Activated naive CD4-positive, alpha-beta T cell treated with anti-CD3 and anti-CD28 coated beads, Interleukin-2, amount 50 U/mL, for 16 hours (primary cell): ENCODE measurements at places on chromosomes 1 and 21.

- no peak for DNase-seq
Observed at GRCh38 chr1:50521703-50522102, 98.5 kb upstream of the DMRTA2 start.

GRCh38 chr1:16171314-16172151 lies 15.7 kb upstream of the EPHA2 start:
- no peak for DNase-seq

GRCh38 chr1:17032741-17033140 lies 21.0 kb upstream of the ATP13A2 start:
- no peak for DNase-seq

DNA sequence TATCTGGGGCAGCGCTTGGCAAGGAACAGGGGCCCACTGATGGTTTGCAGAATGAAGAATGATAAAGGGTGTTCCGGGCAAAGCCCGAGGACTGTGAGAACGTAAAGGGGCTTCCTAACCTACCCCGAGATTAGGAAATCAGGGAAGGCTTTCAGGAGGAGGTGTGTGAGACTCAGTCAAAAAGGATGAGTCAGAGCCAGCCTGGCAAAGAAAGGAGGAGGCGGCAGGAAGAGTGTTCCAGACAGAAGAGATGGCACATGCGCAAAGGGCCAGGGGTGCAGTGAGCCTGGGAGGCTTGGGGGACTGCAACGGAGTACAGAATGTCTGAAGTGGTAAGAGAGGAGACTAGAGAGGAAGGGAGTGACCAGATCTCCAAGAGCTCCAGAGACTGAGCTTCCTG lies 70.3 kb downstream of the RAP1GAP start:
- no peak for DNase-seq

DNA sequence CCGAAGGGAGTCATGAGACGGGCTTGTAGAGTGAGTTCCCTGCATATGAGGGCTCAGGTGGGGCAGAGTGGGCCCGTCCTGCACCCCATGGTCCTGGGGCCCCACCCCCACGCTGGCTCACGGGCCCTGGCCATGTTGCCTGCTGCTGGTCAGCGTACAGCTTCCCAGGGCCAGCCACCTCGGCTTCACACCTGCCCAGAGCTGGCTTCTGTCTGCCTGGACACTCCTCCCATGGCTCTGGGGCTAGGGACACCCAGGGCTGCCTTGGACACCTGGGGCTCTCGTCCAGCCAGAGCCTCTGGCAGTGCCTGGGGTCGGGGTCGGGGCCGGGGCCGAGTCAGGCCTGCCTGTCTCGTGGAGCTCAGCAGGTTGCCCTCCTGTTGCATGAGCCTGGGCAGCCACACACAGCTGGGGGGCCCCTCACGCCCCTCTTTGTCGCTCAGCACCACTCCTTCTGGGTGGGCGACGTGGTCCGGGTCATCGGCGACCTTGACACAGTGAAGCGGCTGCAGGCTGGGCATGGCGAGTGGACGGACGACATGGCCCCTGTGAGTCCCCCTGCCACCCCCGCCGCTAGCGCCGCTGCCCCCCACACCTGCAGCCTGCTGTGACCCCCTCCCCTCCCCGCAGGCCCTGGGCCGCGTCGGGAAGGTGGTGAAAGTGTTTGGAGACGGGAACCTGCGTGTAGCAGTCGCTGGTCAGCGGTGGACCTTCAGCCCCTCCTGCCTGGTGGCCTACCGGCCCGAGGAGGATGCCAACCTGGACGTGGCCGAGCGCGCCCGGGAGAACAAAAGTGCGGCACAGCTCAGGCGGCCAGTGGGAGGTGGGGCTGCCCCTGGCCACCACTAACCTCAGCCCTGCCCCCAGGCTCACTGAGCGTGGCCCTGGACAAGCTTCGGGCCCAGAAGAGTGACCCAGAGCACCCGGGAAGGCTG lies 5.5 kb upstream of the MMP23B start:
- DNase-seq = no peak

DNA sequence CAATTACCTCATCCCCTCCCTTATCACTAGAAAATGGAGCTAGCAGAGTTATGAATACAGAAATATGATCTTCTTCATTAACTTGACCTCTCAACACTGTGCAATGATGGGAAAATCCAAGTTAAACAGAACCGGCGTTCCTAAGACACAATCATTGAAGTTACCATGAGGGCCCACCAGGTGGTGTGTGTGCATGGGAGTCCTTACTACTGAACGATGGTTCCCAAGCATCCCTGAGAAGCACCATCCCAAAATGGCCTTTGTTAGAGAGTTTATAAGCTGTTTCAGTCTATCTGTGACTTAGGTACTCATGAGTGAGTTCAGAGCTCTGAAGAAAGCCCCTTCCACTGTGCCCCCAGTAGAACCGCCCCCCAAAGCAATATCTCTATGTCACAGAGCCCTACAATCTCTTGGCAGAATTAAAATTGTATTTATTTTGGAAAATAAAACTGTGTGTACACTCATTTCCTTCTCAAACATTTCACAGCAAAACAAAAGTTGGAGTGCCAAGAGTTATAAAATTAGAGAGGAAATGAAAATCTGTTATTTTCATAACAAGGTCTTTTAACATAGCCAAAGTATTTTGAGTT lies 56.8 kb downstream of the PLD5 start:
- no peak for DNase-seq

DNA sequence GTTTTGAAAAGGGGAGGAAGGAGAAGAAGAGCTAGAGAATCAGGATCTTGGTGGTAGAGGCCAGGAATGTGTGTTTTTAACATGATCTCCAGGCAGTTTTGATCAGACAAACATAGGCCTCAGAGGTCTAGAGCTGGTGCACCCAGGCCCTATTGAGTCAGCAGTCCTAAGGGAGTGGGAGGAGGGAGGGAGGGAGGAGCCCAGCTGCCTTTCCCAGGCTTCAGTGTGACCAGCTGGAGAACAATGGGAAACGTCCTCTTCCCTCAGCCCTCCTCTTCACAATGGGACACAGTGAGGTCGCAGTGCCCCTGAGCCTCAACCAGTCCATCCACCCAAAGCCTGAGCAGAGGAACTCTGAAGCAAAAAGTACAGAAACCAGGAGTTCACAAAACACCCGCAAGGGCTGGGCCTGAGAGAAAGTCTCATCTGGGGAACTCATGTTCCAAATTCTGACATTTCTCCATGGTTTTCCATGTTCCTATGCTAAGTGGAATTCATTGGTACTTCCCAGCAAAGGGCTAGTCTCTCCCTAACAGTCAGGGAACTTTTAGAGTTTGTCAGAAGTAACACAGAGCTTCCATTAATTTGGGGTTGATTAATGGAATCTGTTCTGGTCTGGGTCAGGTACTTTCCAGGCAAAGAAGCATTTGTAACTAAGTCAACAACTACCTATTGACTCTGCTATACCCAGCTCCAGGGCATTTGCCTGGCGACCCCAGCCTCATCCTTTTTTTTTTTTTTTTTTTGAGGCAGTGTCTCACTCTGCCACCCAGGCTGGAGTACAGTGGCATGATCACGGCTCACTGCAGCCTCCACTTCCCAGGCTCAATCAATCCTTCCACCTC lies 37.5 kb downstream of the ELAPOR1 start:
- no peak for DNase-seq

GRCh38 chr1:204925701-204926100 lies 55.0 kb downstream of the NFASC start:
- DNase-seq = no peak

DNA sequence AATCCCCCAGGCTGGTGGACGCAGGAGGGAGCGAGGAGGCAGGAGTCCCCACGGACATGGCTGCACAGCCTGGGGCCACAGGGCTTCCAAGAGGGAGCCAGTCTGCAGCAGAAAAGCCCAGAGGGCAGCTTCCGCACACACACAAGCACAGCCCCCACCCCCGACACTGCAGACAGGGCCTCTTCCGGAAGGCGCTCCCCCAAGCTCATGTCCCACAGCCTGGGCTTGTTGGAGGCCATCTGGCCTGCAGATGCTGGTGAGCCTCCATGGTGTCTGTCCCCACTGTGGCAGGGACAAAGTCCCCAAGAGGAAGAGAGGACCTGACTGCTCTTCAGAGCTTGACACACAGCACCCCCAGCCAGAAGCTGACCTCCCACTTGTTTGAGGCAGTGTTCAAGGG lies 13.4 kb upstream of the KIAA1614 start:
- DNase-seq = no peak

DNA sequence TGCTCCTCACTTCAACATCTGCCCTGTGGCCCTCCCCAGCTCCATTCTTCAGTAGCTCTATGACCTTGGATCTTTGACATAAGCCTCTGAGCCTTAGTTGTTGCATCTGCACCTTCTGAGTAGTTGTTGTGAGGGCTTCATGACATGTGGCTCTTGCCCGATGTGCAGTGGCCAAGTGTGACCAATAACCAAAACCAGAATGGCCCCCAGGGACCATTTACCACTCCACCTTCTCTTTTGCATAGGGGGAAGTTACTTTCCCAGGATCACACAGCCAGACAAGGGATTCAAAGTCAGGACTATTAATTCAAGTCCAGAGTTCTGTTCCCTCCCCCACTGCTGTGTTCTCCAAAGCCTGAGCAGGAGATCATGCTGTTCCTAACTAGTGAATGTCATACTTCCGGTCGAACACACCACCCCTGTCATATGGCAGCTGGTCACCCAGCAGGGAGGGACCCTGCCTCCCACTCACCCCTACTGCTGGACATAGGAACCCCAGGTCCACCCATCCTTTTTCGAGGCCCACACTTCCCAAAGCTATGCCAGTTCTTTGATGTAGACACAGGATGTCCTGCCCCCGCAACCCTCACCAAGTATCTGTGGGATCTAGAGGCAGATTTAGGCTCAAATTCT lies 4.0 kb downstream of the FGR start:
- no peak for DNase-seq

- no peak for DNase-seq
Observed at GRCh38 chr1:220195701-220196100, 76.6 kb downstream of the RAB3GAP2 start.

DNA sequence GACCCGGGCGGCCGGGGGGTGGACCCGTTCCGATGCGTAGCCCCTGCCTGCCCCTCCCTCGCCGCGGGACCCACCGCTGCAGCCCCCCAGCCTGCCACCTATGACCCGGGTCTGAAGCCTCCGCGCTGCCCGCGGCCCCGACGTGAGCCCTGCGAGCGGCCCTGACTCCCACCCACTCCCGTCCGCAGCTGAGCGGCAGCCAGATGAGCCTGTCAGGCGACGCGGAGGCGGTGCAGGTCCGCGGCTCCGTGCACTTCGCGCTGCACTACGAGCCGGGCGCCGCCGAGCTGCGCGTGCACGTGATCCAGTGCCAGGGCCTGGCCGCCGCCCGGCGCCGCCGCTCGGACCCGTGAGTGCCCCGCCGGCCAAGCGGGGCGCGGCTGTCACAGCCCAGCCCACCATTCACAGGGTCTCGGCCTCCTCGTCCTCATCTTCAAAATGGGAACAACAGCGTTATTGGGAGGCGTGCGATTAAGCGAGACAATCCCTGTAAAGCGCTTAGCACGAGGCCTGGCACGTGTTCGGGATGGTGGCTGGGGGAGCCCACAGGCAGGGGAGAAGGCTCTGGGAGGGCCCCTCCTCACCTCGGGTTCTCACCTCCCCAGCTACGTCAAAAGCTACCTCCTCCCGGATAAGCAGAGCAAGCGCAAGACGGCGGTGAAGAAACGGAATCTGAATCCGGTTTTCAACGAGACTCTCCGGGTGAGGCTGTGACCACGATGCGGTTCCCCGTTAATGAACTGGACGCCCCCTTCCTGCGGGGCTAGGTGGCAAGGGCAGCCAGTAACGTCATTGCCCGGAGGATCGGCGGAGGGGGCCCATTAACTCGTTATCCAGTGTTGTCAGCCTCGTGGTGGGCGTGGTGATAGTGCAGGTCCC lies 8.2 kb downstream of the SYTL1 start:
- DNase-seq = no peak

DNA sequence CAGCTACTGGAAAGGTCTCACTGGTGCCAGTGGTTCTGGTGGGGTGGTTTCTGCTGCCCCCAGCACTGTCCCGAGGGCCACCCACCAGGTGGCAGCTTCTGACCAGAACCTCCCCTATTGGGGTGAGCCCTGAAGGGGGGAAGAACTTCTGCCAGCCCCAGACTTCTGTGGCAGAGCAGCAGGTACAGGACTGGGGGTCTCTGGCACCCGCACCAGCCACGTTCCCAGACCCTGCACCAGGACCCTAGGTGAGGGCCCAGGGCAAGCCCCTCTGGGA lies 1.6 kb downstream of the PUSL1 start:
- no peak for DNase-seq

DNA sequence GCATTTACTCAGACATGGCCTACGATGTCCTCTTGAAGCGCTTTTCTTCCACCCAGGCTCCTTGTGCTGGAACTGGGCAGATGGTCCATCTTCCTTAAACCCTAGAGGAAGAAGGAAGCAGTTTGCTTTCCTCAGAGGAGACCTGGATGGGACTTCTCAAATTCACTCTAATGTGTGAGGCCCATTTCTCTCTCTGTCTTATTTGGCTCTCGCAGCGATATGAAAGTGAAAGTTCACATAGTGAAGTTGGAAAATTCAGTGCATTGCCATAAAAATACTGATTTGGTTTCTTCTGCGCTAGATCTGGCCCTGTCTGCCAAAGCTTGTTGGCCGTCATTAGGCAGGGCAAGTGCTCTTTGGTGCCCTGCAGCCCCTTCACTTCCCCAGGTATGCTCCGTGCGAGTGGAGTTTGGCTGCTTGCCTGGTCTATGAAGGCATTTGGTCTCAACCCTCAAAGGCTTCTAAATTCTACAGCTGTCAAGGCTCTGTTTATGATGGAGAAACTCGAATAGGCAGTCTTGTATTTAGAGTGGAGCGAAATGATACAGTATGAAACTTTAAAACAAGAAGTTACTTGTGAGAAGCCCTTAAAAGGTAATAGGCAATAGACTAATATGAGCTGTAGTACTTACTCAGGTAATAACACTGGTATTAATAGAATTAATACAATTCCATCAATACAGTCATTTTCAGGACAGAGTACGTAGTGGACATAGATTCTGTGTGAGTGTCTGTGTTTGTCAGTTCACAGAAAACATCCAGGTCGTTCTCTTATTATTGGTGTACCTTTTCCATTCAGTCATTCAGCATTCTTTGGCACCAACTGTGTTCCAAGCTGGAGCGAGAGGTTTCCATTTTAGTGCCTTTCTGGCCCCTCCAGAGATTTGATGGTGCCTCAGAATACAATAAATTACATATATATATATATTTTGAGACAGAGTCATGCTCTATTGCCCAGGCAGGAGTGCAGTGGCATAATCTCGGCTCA lies 20.5 kb downstream of the SZRD1 start:
- no peak for DNase-seq

DNA sequence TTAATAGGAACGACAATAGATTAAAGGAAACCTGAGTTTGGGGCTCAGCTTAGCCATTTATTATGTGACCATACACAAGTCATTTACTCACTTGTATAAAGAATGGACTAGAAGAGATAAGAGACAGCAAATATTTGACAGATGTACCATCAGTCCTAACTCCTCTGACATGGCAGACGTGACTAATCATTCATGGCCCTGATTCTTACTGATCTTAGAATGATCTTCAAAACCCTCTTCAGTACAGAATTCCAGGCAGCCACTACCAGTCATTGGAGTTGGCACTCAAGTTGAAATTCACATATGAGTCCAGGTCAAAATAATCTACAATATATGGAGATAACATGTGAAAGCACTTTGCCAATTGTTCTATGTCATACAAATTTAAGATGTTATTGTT lies 21.0 kb upstream of the POU2F1 start:
- no peak for DNase-seq
